Activated naive CD4-positive, alpha-beta T cell treated with anti-CD3 and anti-CD28 coated beads for 36 hours (primary cell): ENCODE measurements at places on chromosomes 1 and 21. TPM values are rescaled to one million over a fixed set of nuclear protein-coding genes. Genes with fewer than 3 reads are reported as not detected.

SPATA45 gene
- total RNA-seq: not detected

KIF26B gene
- total RNA-seq: not detected

CD1D gene
- total RNA-seq: not detected

OPRD1 gene
- total RNA-seq: not detected

CRYAA gene
- not detected for total RNA-seq

BARHL2 gene
- total RNA-seq: not detected

TMEM269 gene
- 0.57 TPM for total RNA-seq

CCDC27 gene
- not detected for total RNA-seq

MAP3K6 gene
- total RNA-seq: 5.2 TPM

ATP6V1G3 gene
- total RNA-seq: not detected
